T-helper 1 cell (primary cell): ENCODE measurements at places on chromosomes 16 and 17.

- no peak for DNase-seq
Measured at GRCh38 chr17:29732209-29732608, 109.5 kb upstream of the CORO6 start.

GRCh38 chr17:40699853-40700252 is 3.7 kb downstream of the KRT24 start:
- no peak for DNase-seq

DNA sequence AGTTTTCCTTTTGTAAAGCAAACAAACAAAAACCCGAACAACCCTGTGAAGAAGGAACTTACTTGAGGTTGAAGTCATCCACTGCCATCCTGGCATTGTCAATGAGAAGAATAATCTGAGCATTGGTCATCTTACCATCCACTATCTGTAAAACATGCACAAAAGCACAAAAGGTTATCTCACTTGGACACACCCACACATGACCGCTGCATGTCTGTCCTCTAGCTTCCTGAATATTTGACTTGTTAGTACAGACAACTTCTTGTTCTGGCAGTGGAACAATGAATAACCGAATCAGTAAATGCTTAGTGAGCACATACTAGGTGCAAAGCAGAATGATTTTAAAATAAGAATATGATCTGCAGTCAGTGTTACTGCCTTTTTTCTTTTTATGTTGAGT is 6.1 kb downstream of the KRT23 start:
- no peak for DNase-seq

GRCh38 chr16:11395008-11395948 is 50.0 kb downstream of the RMI2 start:
- no peak for DNase-seq

DNA sequence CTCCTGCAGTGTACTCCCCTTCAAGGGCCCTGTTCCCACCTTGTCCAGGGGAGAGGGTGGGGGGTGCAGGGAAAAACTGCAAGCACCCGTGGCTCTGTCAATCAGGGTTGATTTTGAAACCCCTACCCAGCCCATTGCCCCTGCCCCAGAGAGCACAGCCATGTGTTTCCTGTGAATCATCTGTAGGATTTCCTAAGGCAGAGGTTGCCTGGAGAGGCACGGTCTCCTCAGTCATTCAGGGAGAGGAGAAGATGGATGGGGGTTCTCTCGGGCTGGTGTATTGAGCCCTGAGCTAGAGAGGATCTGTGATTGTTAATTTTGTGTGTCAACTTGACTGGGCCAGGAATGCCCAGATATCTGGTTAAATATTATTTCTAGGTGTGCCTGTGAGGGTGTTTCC is 3.5 kb upstream of the AGRP start:
- no peak for DNase-seq

DNA sequence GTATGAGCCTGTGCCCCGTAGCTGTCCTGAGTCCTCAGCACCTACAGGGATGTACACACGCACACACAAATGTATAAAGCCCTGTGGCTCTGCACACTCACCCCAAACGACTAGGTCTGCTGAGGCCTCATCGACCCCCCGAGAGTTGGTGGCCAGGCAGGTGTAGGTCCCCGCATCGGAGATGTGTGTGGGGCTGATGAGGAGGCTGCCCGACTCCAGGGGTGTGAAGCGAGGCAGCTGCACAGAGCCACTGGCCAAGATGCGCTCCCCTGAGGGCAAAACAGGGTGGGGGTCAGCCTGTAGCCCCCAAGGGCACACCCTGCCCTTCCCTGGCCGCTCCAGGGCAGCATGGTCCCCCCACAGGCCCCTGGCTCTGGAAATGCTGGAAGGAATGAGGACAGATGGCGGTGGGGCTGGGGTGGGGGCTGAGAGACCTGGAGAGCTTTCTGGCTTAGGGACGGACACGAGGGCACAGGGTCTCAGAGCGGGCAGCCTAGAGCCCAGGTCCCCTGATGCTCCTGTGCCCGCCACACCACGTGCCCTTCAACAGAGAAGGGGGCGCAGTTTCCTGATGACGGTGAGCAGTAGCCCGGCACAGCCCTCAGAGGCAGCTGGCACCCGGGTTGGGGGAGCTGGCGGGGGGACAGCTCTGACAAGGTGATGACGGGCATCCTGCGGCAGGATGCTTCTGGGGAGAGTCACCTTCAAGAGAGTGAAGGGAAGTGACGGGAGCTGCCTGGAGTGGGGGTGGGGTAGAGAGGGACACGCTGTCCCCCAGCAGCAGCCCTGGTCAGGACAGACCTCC is 119.8 kb upstream of the CDC42EP4 start:
- no peak for DNase-seq

DNA sequence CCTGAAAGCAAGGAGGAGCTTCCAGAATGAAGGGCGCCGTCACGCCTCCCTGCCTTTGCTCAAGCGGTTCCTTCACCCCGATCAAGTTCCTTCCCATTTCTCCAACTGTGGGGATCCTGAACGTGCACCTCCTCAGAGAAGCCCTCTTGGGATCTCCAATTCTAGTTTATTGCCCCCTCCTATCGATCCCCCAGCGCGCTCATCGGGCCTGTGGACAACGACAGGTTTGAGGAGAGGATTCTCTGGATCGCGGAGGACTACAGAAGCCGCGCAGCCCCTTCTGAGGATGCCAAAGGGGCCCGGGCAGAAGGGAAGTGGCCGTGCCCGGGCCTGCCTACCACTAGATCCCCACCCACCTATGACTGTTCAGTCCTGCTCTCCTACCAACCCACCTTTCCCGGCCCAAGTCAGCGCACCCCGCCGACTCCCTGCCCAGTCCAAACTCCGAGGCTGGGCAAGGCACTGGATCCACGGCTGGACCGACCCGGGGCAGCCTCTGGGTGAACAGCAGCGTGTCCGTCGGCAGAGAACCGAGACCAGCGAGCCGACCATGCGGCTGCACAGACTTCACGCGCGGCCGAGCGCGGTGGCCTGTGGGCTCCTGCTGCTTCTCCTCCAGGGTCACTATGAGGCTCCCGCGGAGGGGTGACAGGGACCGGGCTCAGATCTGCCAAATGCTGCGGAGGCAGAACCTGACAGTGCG is 12.8 kb upstream of the CES3 start:
- no peak for DNase-seq

- DNase-seq, result no peak
Measured at GRCh38 chr17:44652727-44653126, 3.5 kb upstream of the MEIOC start.

DNA sequence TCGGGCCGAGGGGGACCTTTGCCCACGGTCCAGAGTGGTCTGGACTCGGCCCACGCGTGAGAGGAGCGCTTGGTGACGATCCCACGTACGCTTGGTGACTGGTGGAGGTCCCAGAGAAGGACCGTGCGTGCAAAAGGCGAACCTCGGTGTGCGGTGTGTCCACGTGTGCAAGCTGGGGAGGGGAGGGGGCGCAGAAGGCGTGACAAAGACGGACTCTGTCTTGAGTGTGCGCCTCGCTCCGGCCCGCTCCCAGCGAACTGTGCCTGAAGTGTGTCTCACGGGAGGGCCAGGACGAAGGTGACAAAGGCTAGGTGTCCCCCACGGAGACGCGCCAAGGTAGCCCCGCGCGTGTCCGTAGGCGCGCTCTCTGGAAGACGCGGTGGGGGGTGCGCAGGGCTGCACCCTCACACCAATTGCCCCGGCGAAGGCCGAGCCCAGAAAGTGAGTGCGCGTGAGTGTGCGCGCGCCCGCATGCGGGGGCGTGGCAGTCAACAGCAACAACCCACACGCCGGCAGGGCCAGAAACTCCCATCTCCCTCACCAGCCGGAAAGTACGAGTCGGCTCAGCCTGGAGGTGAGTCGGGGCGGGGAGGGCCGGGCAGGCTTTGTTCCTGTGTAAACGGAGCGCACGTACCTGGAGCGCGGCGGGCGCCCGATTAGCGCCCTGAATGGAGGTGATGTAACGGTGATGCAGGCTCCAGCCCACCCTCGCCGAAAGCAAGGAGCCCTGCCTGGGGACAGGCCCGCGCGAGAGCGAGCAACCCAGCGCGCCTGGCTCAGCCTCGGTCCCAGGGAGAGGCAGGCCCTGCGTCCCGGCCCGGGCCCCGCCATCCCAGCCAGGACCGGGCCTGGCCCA is at the start of gene GPRC5C:
TSS of gene GPRC5C (plus strand) at position 521 of the 856 bp plus-strand sequence. CDS start 7,689 bp downstream, outside the sequence.
- no peak for DNase-seq

GRCh38 chr17:40938981-40939380 is 1.5 kb upstream of the KRT23 start:
- no peak for DNase-seq

DNA sequence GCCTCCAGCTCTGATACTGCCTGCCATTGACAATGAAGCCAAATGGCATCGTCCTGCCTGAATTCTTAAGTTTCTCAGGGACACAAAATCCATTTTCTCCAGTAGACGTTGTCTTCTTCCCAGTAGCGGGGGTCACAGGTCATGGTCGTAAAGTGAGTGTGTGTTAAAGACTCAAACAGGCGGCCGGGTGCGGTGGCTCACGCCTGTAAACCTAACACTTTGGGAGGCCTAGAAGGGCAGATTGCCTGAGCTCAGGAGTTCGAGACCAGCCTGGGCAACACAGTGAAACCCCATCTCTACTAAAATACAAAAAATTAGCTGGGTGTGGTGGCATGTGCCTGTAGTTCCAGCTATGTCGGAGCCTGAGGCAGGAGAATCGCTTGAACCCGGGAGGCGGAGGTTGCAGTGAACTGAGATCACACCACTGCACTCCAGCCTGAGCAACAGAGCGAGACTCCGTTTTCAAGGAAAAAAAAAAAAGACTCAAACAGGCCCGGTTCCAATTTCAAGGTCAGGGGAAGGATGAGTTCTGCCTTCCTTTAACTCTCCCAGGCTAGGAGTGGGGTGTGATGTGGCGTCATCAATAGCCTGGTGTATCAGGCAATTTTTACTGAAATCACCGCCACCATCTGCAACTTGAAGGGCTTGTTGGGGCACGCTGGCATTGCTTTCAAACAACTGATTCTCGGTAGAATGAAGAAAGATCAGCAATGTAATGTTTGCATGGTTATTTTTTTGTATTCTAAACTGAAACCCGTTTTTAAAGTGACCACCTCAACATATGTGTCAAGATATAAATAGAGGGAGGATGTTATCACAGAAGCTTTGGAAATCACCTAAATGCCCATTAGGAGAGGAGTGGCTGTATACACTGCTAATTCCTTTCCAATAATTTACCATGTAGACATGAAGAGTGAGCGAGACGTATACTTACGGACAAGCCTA is 91.0 kb downstream of the WSCD1 start:
- DNase-seq, result no peak

GRCh38 chr17:8089728-8090127 is 2.2 kb upstream of the ALOX12B start:
- no peak for DNase-seq

DNA sequence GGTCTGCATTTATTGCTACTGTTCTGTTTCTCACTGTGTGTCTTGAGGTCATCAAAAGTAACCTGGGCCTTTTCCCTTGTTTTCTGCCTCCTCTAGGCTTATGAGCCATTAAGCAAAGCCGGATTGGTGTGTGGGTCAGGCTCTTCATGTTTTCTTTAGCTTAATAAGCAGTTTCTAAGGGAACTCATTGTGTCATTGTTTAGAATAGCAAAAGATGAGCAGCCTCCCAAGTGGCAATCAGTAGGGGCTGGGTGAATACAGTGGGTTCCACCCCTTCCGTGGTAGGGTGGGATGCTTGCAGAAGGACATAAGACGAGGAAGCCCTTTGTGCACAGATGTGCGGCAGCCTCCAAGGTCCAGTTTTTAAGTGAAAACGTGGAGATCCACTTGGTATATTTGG is 34.5 kb downstream of the ABCC1 start:
- no peak for DNase-seq

DNA sequence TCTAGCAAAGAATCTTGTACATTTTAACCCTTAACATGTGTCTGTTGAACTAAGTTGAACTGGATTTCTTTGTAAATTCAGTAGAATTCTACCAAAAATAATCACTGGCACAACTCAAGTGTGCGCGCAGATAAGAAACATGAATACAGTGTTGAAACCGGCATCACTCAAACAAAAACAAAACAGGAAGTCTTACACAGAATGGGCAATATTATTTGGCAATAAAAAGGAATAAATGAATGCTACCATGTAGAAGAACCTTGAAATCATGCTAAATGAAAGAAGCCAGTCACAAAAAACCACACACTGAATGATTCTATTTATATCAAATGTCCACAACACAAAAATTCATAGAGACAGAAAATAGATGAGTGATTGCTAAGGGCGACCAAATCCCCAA is 102.9 kb upstream of the ZFHX3 start:
- DNase-seq, result no peak

GRCh38 chr17:41844971-41845370 is 7.3 kb downstream of the KLHL10 start:
- DNase-seq, result no peak

DNA sequence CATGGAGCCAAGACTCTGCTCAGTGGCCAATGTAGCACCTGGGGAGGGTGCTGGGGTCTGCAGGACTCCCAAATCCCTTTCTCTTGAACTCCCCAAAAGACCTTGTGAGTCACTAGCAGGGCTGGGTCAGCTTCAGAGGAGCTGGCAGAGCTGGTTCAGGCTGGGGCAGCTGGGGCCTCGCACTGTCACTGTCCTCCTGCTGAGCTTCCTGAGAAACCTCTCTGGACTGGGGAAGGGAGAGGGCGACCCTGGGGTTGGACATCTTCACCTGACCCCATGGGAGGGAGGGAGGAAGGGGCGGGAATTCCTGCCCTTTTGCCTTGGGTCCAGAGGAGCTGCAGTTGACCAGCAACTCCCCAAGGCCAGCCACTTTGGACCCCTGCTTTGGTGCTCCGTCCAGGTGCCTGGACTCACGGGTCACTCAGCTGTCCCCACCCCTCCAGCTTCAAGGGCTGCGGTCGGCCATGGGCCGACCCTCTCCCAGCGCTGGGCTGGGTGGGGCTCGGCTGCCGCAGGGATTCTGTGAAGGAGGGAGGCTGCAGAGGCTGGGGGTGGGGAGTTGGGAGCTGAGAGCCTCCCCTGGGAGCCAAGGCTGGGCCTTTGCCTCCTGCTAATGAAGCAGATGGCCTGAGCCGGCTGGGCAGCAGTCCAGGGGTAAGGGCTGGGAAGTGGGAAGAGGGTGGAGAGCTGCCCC is 9.2 kb downstream of the FMNL1 start:
- DNase-seq, result no peak

GRCh38 chr17:44095388-44095646 is 24.8 kb downstream of the G6PC3 start:
- DNase-seq, result no peak

GRCh38 chr16:65789161-65789945 is 577.1 kb upstream of the CDH5 start:
- DNase-seq, result no peak

DNA sequence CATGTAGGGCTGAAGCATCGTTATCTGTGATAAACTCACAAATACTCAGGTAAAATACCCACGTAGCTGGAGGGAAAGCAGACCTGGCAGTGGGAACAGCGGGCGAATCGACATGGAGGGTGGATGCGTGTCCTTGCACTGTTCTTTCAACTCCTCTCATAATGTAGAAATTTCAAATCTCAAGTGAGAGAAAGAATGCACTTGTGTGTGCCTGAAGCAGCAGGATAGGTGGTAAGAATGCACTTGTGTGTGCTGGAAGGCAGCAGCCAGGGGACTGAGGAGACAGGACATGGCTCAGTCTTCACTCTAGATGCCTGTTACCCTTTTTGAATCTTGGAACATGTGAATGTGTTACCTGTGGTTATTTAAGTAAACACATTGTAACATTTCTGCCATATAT is 10.4 kb downstream of the IFT140 start:
- no peak for DNase-seq

GRCh38 chr16:63774302-63774701 is 1347.6 kb downstream of the CDH11 start:
- no peak for DNase-seq

GRCh38 chr16:27319257-27319965 is 5.6 kb downstream of the IL4R start:
- no peak for DNase-seq
